NCI-H2029 (cell line): ENCODE measurements at places on chromosomes 4 and X.

DNA sequence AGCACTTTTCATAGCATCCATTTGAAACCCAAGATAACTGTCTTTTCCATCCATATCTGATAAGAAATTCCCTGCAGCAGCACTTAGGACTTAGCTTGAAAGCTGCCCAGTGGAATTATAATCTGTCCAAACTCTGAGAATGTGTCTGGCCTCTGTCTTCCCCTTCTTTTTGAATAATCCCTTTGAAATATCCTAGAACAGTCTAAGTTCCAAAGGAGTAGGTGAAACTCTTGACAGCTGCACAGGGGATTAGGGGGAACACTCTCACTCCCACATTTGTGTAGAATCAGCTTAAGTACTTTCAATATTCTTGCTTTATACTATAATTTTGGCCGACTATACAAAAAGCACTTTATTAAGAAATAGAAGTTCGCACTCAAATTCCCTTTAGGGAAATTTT, 157.7 kb downstream of the PAPSS1 start:
- DNase-seq, result no peak

GRCh38 chr4:25939330-25939729, 25.3 kb downstream of the SMIM20 start:
- DNase-seq, result no peak

- DNase-seq, result no peak
Observed at GRCh38 chr4:6992728-6993677, 50.2 kb upstream of the TADA2B start.

DNA sequence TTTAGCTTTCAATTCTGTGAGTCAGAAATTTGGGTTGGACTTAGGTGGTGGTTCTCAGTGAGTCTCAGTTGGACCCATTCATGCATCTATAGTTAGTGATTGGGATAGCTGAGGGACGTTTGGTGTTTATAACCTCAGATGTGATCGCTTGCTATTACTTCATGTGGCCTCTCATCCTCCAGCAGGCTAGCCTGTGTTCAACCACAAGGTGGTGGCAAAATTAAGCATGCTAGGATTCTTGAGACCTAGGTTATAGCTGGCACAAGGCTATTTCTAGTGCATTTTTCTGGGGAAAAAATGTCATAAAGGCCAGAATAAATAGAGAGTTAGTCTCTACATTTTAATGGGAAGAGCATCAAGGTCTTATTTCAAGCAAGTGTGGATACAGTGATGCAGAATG, 10.9 kb upstream of the GRPR start:
- no peak for DNase-seq

DNA sequence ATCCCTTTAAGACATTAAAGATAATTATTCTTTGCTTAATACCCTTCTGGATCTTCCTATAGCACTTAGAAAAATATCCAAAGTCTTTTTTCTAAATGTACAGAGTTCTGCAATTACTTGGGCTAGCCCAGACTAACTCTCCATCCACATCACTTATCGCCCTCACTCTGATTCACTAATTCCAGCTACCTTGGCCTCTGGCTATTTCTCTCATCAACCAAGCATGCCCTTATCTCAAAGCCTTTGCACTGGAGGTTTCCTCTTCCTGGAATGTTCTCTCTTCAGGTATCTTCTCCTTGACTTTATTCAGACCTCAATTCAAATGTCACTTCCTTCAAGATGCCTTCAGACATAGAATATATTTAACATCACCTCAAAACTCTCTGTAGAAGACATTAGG, 345.1 kb upstream of the SMIM31 start:
- DNase-seq, result no peak

GRCh38 chr4:149738156-149738555, 77.5 kb downstream of the IQCM start:
- DNase-seq, result no peak

- DNase-seq, result no peak
Observed at GRCh38 chrX:129772796-129773431, 6.8 kb upstream of the SASH3 start.

DNA sequence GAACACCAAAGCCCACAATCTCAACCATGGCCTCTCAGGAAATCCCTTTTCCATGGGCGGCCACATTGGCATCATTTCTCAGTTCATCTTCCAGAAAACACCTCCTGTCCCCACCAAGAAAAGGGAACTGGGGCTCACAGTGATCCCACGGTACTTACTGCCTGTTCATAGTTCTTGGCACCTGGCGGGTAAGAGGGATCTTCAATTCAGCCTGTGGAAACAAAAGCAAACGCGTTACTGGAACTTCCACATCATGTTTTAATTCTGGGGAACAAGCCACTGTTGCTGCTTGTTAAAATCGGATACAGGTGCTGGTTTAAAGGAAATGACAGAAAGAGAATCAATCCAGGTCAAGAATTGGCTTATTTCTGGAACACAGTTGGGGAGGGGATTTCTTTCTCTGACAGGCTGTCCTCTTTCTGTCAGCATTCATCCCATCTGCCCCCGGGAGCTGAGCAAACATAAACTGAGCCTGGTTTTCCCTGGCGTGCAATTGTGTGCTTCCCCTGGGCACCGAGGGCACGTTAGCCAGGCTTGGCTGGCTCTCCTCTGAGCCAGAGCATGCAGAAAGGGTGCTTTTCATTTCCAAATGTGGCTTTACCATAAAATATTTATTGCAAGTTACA, 16.8 kb downstream of the CLNK start:
- DNase-seq, result peak; percentile 52

DNA sequence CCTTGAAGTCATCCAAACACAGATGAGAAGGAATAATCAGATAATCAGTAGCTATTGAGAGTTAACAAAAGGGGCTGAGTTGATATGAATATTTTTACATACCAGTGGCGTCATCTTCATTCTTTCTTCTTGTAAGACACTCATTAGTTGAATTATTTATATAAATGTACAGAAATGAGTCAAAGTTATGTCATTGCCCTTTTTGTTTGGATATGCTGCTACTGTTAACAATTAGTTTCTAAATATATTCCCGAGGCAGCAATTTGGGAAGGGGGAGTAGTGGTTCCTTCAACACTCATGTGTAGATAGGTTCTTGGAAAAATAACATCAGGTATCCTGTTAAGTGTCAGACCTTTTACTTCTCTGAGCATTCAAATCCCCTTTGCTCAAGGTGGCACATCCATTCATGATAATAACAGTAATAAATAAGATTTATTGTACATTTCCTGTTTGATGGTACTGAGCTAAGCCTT, 436.6 kb downstream of the SPRY1 start:
- DNase-seq, result no peak
